Uterus (tissue), 4 donors: ENCODE measurements at places on chromosomes 4 and X. TPM values are rescaled to one million over a fixed set of nuclear protein-coding genes. Genes with fewer than 3 reads are reported as not detected.

DNA sequence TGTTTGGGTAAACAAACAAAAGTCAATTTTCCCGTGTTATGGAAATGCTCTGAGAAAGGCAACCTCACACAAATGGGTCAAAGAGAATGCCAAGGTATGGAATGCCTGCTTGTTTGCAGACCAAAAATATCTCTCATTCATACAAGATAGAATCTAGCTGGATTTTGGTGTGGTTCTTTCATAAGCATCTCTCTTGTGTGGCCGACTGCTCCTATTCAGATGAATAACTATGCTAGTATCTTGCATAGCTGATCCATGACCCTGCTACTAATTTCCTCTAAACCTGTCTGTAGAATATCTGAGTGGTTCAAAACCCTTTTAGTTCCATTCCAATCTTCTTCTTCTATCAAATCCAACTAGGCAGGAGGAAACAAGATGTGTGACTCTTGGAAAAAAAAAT is 28.2 kb upstream of the SORBS2 start:
- DNase-seq, result no peak
- no peaks in the 10 kb centered on the region for H3K27me3 ChIP-seq
- H3K27ac ChIP-seq, result peak overlapping the region; percentile 76
- H3K36me3 ChIP-seq, result no peaks in the 10 kb centered on the region
- no peak overlapping the region for H3K4me3 ChIP-seq

DNA sequence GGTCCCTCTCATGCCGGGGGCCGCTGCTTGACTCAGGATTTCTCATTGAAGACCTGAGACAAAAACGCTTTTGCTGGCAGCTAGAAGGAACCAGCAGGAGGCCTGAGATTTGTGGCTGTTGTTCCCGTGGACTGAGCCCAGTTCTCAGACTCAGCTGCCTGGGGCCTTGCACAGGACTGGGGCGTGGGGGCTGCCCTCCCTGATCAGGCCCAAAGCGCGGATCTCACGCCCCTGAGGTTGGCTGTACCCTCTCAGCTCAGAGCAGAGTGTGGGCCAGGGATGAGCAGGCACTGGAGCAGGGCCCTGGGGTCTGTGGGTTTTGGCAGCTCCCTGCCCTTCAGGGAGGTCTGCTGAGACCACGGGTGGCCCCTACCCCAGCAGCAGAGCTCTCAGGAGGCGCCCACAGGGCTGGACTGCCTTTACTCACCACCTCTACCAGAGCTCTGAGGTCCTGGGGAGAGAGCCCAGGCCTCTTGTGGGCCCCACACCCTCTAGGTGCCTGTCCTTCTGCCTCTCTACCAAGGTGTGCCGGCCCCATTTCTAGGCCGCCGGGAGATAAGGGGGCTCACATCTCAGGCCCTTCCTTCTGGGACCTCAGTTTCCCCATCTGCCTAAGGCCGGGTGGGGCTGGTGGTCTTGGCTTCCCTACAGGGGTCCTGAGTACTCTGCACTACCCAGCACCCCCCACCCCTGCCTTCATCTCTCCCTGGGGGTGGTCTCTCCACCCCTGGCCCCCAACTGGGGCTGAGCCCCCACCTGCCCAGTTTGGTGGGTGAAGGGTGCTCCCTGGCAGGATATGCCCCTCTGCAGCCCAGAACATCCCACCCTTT is 5.6 kb downstream of the MSANTD1 start:
- H3K4me1 ChIP-seq, result no peaks in the 10 kb centered on the region
- no peaks in the 10 kb centered on the region for H3K36me3 ChIP-seq
- no peak overlapping the region for H3K4me3 ChIP-seq
- no peak overlapping the region for H3K27ac ChIP-seq
- H3K27me3 ChIP-seq, result no peaks in the 10 kb centered on the region

DNA sequence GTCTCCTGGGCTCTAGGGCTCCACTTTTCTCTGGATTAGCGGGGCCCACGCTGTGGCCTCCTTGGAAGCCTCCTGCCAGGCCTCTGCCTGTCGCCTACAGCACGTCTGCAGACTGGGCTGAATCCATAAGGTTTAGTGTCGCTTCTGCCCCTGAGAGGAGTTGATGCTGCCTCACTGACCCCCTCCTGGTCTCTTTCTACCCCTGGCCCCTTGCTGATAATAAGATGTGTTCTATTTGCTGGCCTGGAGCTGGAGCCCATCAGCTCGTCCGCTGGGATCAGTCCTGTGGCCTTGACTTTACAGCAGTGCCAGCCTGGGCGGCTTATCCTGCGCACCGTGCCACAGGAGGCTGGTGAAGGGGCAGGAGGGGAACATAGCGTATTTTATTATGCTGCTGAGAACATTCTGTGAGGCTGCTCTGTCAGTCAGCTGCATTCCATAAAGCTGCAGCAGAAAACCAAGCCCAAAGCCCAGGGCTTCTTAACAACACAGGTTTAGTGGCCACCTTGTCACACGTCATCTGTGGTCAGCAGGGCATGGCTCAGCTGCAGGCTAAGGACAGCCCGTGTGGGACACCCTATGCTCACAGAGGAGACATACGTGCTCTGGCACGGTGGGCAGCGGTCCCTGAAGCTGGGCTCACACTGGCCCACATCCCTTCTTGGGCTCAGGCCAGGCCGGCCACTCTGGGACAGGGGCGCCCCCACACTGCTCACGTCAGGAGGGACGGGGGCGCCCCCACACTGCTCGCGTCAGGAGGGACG is 29.3 kb upstream of the HGFAC start:
- no peaks in the 10 kb centered on the region for H3K27me3 ChIP-seq
- no peak for DNase-seq
- no peaks in the 10 kb centered on the region for H3K36me3 ChIP-seq
- no peaks in the 10 kb centered on the region for H3K4me1 ChIP-seq

- H3K27ac ChIP-seq, result no peak overlapping the region
- no peaks in the 10 kb centered on the region for H3K27me3 ChIP-seq
- no peak overlapping the region for H3K4me3 ChIP-seq
- no peak for DNase-seq
- no peaks in the 10 kb centered on the region for H3K36me3 ChIP-seq
Observed at GRCh38 chrX:144275843-144276242, 392.0 kb downstream of the UBE2NL start.

DNA sequence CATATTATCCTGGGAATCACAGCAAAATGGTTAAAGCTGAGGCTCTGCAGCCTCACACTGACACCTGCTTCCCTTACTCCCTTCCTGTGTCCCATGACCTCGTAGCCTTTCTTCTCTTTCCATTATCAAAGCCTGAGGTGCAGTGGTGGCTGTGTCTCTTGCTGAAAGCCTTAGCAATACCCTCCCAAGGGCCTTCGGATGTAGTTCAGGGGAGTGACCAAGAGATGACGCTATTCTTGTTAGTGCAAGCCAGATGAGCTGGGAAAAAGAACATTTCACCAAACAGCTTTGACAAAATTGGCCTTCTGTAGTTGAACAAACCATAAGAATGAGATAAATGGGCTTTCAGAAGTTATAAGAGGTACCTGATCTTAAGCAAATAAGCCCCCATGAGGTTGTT is 31.6 kb downstream of the SMIM10L2A start:
- no peaks in the 10 kb centered on the region for H3K4me1 ChIP-seq
- DNase-seq, result no peak
- H3K4me3 ChIP-seq, result no peak overlapping the region
- H3K27ac ChIP-seq, result no peak overlapping the region

DNA sequence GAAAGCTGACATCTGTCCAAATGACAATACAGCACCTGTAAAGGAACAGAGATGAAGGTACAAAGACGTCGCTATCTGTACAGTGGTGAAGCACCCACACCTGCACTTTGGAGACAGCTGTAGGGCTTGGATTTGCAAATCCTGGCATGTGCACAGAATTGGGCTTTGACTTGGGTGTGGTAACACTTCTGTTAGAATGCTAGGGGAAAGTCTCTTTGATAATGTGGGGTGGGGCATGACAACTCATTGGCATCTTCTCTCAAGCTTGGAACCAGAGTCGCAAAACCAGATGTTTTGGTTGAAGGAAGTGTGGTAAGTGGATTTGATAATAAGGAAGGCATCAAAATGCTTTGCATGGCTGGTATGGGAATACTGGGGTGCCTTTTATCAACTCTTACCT is 55.5 kb downstream of the VCX3B start:
- no peaks in the 10 kb centered on the region for H3K36me3 ChIP-seq
- H3K4me1 ChIP-seq, result no peaks in the 10 kb centered on the region
- no peaks in the 10 kb centered on the region for H3K27me3 ChIP-seq
- no peak overlapping the region for H3K27ac ChIP-seq
- no peak for DNase-seq

DNA sequence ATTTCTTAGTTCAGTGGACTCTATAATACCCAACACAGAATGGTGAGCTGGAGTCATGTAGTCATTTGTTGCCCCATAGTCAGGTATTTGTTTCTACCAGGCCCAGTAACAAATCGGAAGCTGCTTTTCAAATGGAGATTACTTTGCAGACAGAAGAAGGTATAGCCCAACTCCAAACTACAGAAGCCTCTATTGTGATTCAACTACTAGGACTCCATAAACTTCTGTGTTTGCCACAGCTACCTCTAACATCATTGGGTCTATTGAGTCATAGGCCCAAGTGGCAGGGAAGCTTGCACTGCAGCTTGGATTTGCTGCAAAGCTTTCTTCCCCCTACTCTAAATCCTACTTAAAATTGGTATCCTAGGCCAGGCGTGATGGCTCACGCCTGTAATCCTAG is 148.8 kb upstream of the STK26 start:
- H3K27ac ChIP-seq, result no peak overlapping the region
- H3K36me3 ChIP-seq, result no peaks in the 10 kb centered on the region
- no peaks in the 10 kb centered on the region for H3K4me1 ChIP-seq
- no peak overlapping the region for H3K4me3 ChIP-seq

DNA sequence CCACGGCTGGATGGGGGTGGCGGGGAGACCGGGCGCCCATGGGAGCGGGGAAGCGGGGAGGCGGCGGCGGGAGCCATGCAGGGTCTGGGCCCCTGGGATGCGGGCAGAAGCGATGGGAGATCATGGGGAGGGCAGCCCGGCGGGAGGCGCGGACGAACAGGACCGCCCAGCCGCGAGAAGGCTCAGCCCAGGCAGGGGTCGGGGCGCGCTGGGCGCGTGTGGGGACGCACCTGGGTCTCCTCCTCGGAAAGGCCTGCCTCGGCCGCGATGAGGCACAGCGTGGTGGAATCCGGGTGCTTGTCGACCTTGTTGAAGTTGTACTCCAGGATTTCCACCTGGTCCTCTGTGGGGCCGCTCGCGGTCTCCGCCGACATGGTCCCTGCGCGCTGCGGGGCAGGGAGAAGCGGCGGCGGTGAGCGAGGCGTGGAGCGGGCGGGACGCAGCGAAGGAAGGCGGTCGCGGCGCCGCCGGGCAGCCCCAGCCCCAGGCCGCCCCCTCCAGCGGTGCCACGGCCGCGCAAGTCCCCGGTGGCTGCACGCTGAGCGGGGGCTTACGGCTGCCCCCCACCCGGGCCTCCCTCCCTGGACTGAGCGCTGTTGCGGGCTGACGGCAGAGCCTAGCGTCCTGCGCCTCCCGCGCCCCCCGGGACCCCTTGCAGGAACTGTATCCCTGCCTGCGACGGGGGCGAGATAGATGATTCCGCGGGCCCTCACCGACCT is 25.3 kb downstream of the HOPX start:
- peak overlapping the region; percentile 83 for H3K27ac ChIP-seq
- H3K27me3 ChIP-seq, result no peaks in the 10 kb centered on the region
- peaks cover 7% of the 10 kb centered on the region for H3K4me1 ChIP-seq
- H3K4me3 ChIP-seq, result peak overlapping the region; percentile 49
- no peak for DNase-seq
- H3K36me3 ChIP-seq, result no peaks in the 10 kb centered on the region

DGAT2L6 gene
- total RNA-seq, result not detected

SHROOM2 gene
- 3.8 TPM for total RNA-seq

DNA sequence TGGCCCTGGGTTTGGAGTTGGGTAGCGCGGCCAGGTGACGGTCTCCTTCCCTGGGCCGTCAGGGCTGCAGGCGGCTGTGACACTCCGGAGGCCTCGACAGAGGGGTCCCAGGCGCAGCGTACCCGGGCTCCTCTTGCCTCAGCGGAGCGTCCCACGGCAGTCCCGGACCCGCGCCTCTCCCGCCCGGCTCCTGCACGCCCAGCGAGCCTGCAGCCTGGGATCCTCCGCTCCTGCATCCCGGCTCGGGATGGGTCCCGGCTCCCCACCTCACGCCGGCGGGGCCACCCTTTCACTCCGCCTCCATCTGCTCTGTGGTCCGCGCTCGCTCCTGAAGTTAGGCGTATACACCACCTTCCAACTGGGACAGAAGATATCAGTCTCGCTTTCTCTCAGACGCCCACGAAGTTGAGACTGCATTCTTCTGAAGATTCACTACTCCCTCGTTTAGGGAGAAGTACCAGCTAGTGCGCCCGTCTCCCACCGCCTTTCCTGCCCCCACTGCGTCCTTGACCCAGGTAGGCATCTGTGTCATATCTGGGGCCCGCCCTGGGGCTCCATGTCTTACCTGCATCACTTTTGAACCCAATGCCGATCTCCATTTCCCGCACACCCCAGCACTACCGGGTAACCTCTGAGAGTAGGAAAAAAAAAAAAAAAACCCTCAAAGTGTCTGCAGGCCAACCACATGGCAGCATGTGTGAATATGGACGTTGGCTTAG is 32.3 kb upstream of the KDR start:
- H3K36me3 ChIP-seq, result no peaks in the 10 kb centered on the region
- DNase-seq, result no peak
- H3K4me1 ChIP-seq, result no peaks in the 10 kb centered on the region
- H3K4me3 ChIP-seq, result no peak overlapping the region
